HCEC 1CT (cell line): ENCODE measurements at places on chromosomes 3 and 15.

- no peak for DNase-seq
Measured at GRCh38 chr15:70589221-70589620, 174.1 kb downstream of the UACA start.

- DNase-seq = no peak
Measured at GRCh38 chr3:153210660-153211059, 48.6 kb downstream of the RAP2B start.

DNA sequence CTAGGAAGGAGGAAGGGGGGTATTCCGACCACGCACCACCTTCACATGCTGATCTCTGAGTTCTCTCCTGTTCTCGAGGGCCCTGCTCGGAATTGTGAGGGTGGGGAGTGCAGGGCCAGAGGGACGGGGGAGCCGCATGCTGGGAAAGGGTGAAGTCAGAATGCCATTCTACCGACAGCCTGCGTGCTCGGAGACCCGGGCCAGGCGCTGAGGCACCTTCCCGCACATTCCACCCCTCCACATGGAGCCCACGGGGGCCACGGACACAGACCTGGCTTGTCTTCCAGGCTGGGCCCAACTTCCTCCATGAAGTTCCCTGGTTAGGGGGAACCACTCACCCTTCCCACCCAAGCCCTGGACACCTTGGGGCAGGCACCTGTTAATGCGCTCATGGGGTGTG lies 28.7 kb upstream of the PIGZ start:
- DNase-seq = no peak

- peak; percentile 89 for DNase-seq
Measured at GRCh38 chr3:149621218-149622005, 36.4 kb downstream of the WWTR1 start.

DNA sequence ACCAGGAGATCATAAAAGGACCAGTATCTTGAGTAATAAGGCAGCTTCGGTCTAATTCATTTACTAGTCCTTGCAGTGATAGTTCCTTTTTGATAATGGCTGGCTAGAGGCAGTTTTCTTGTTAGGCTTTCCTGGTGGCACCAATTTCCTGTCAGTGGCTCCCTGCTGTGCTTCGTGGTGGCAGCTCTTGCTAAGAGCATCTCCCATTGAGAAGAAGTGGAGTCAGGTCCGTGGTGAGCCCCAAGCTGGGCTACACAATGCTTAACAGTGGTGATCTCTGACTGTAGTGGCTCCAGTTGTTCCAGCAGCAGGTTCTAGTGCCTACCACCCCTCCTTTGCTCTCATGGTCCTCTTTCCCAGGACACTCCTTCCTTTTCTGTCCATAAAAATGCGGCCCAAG lies 111.2 kb downstream of the RAP2B start:
- DNase-seq = no peak
